Activated T-cell treated with anti-CD3 and anti-CD28 coated beads, Interleukin-2, amount 50 U/mL, for 72 hours (primary cell): ENCODE measurements at places on chromosomes 12 and 14. TPM values are rescaled to one million over a fixed set of nuclear protein-coding genes. Genes with fewer than 3 reads are reported as not detected.

The LRRIQ1 gene
- not detected for total RNA-seq

The SLC10A1 gene
- total RNA-seq: not detected

The DEGS2 gene
- 1.8 TPM for total RNA-seq

The TEX52 gene
- 0.48 TPM for total RNA-seq
